ENCODE measurements at places on chromosomes 7 and 10. TPM values are rescaled to one million over a fixed set of nuclear protein-coding genes. Genes with fewer than 3 reads are reported as not detected.

Gene GIMAP6
- polyA plus RNA-seq: not detected

Gene PNLIPRP1
- not detected for polyA plus RNA-seq

Gene HYAL4
- not detected for polyA plus RNA-seq

Gene PROSER2
- polyA plus RNA-seq: 2.0 TPM

Gene EPDR1
- not detected for polyA plus RNA-seq

Gene MLLT10
- polyA plus RNA-seq: 22.5 TPM

Gene RELN
- 14.7 TPM for polyA plus RNA-seq

Gene GRID1
- 0.03 TPM for polyA plus RNA-seq

Gene UCN3
- not detected for polyA plus RNA-seq

Gene SPDYE2B
- polyA plus RNA-seq: not detected

Gene AKR1B1
- polyA plus RNA-seq: 201 TPM

Gene MMP21
- not detected for polyA plus RNA-seq

Gene FAM171A1
- polyA plus RNA-seq: 30.6 TPM

Gene ADAM12
- 9.6 TPM for polyA plus RNA-seq

Gene LSM8
- polyA plus RNA-seq: 27.0 TPM

All from IMR-90 (cell line).